ENCODE measurements at places on chromosomes 1 and 21.

GRCh38 chr1:53140451-53140850 is 2.0 kb downstream of the SLC1A7 start:
- DNase-seq: no peak

DNA sequence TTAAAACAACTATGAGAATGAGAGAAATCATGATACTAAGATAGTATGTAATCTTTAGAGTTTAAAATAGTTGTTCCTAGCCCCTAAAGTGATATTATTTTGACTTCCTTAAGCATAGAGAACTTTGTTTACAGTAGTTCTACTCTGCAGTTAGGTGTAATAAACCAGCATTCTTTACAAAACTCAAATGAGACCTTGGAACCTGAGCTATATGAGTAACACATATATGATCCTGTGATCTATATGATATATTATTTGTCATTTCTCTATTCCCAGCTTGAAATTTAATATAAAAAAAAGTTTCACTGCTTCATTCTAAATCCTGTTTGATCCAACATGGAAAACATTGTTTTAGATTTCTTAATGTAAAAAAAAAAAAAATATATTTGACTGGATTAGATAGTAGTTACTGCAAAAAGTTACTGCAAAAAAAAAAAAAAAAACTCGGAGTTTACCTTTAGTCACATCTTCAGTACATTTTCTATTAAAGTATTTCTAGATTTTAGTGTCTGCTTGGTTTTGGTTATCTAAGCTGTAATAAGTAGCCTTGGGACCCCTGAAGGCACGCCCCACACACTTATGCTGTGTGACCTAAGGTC is 463.8 kb downstream of the USP25 start:
- no peak for DNase-seq

DNA sequence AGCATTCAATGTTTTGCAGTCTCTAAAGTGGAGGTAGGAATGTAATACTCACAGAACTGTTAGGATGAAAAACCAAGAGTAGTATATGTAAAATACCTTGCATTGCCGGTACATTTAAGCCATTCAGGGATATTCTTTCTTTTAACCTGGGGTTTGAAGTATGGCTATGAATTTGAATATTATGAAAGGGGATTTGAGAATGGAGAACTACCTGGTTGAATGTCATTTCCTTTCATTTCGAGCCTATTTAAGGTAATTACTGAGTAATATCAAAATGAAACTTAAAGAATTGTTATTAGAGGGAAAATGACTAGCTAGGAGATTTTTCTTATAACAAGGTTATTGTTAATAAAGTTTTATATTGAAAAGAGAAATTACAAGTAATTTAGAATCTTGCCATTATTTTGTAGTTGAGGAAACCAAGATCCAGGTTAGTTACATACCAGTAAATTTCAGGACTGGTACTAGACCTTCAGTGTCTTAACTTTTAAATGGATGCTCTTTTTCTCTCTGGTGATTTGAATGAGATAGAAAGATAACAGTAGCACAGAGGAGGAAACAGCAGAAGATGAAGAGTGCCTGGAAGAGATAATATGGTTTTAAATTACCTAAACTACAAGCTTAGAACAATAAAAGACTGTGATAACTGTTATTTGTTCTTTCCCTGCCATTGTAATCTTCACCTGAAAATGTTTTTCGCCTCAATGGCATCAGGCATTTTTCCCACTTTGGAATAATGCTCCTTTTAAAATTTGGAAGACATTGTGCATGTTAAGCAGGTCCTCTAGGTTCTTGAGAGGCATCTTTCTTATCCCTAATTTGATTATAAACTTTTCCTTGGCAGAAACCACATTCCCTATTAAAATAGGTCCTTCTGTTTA is 103.2 kb downstream of the PKN2 start:
- no peak for DNase-seq

- no peak for DNase-seq
These were observed 37.2 kb upstream of the TSPAN2 start for GRCh38 chr1:115126516-115126915.

GRCh38 chr1:94106716-94107115 is 14.2 kb downstream of the ABCA4 start:
- no peak for DNase-seq

GRCh38 chr1:53057127-53057526 is 4.9 kb upstream of the PODN start:
- peak; percentile 45 for DNase-seq

- no peak for DNase-seq
These were observed 57.2 kb downstream of the ZZZ3 start for GRCh38 chr1:77625250-77625649.

Measured in fibroblast of skin of left quadriceps (primary cell).